ENCODE measurements at places on chromosomes 6 and 20.

DNA sequence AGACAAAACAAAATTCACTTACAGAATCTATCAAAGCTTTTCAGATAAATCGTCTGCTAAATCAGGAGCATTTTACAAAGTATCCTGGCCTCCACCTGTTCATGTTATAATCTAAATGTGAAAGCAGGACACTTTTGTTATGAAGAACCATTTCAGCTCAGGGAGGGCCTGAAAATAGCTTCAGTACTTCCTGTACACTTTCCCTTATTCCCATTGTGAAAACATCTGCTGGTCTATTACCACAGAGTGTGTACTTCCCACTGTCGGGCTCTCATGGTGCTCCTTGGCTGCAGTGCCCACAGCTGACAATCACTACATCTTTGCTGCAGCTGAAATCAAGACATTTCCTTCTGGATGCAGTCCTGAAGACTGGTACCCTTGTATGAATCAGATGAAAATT is 128.1 kb downstream of the OPRM1 start:
- DNase-seq: no peak

- no peak for DNase-seq
These were observed 309.8 kb downstream of the CDC5L start for GRCh38 chr6:44697327-44697726.

DNA sequence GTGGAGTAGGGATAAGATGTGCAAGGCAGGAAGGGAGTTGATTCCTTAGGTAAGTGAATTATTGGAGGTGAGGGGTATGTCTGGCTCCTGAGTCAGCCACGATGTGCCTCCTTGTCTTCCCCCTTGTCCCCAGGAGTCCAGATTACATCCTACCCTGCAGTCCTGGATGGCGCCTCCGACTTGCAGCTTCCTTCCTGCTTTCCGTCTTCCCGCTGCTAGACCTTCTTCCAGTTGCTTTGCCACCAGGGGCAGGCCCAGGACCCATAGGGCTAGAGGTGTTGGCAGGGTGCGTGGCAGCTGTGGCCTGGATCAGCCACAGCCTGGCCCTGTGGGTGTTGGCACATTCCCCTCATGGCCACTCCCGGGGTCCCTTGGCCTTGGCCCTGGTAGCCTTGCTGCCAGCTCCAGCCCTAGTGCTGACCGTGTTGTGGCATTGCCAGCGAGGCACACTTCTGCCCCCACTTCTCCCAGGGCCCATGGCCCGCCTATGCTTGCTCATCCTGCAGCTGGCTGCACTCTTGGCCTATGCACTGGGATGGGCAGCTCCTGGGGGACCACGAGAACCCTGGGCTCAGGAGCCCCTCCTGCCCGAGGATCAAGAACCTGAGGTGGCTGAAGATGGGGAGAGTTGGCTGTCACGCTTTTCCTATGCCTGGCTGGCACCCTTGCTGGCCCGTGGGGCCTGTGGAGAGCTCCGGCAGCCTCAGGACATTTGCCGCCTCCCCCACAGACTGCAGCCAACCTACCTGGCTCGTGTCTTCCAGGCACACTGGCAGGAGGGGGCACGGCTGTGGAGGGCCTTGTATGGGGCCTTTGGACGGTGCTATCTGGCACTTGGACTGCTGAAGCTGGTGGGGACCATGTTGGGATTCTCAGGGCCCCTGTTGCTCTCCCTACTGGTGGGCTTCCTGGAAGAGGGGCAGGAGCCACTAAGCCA is 4.9 kb downstream of the ABCC10 start:
- no peak for DNase-seq

DNA sequence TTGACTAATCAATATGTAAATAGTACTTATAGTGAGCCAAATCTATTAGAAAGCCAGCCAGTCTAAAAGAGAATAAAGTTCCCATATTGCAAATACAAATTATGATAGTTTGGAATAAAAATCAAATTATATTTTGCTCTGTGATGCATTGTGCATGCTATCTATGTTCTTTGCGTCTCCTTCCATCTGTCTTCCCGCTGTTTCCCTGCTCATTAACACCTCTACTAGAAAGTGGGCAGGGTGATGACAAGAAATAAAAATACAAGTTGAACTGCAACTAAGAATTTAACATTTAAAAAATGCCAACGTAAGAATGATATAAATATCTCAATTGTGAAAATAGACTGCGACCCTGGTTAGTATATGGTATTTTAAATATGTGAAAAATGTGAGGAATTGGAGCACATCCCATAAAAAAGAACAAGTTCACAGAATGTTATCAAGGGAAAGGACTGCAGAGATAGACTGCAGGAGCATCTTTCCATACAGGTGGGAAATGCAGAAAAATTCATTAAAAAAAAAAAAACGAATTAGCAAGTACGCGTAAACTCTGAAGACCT is 157.6 kb upstream of the PDE7B start:
- no peak for DNase-seq

- DNase-seq: peak; percentile 53
These were observed 38.1 kb upstream of the PROKR2 start for GRCh38 chr20:5354901-5355300.

DNA sequence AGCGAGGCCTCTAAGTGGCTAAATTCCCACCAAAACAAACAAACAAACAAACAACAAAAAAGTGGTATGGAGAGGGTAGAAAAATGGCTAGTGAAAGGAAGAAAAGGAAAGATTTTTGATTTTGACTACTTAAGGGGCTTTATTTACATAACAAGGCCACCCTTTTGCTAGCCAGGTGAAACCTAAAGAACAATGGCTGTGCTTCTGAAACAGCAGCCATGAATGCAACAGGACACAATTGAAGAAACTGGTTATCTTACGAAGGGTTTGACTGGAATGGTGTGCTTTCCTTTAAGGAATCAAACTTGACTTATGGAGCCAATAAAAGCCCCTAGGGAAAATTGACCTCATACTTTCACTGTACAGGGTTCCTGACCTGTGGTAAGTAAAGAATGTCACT is 68.9 kb downstream of the ERMARD start:
- DNase-seq: no peak

- no peak for DNase-seq
These were observed 9.1 kb downstream of the FILIP1 start for GRCh38 chr6:75484535-75484934.

DNA sequence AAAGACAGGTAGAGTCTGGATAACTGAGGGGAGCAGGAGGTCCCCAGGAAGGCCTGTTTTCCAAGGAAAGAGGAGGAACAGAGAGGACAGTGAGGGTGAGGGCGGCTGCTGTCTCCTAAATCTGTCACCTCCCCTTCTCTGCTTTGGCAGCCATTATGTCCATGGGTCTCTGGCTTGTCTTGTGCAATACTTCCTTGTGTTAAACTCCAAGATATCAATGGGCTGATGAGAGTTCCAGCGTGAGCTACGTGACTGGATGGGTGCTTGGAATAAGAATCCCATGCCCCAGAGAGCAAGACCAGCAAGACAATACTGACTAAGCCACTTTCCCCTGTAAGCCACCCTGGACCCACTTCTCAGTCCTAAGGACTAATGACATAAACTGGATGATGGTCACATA is 26.3 kb upstream of the DNAAF9 start:
- no peak for DNase-seq

- no peak for DNase-seq
These were observed 132.4 kb downstream of the CDH26 start for GRCh38 chr20:60090631-60091030.

GRCh38 chr6:30870546-30870945 is 13.8 kb upstream of the DDR1 start:
- DNase-seq: no peak

- DNase-seq: no peak
These were observed 116.7 kb downstream of the JPH2 start for GRCh38 chr20:44070139-44070900.

GRCh38 chr6:15207923-15208322 is 37.9 kb upstream of the JARID2 start:
- DNase-seq: peak; percentile 7

DNA sequence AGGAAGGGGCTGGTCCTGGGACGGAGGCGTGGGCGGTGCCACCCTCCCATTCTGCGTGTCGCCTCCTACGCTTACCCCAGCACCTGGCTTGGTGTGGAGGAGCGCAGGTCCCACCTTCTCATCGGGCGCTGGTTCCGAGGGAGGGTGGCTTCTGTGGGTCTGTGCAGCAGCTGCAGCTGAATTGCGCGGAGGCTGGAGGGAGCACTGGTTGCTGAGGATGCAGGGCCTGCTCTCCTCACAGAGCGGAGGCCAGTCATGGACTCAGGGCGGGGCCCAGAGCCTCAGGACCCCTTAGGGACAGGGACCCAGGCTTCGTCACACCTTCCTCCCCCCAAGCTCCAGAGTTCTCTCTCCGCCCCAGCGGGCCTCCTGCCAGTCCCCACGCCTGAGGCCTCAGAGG is 127.8 kb upstream of the MAP3K4 start:
- DNase-seq: no peak

- DNase-seq: no peak
These were observed 5.0 kb downstream of the FAM209B start for GRCh38 chr20:56537997-56538396.

GRCh38 chr20:46558511-46558959 is 8.1 kb upstream of the OCSTAMP start:
- DNase-seq: peak; percentile 94

DNA sequence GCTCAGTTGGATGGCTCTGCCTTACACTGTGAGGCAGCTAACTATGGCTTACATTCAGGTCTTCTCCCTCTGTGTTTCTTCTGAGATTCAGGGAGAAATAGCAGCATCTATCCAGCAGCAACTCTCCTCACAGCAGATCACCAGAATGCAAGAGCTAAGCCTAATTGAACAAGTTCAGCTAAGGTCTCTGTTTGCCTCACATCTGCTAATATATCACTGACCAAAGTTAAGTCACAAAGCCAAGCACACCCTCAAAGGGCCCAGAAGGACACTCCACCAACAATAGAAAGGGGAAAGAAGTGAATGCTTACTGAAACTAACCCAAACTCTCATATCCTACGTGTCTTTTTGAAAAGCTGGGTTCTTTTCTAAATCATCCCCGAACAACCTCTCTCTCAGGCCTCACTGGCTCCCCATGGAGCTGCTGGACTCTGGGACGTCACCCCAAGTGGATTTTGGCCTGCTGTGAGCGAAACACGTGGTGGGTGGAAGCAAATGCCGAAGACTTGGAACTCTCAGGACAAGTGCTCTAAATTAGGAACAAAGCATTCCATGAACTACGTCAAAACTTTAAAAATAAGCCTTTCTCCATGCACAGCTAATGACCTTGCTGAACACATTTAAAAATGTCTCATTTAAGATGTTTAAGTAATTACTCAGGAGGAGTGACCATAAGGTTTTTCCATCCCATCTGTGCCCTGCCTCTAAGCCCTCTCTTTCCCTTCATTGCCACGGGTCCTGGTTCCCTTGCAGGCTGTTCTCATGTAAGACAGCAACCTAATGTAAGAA is 167.5 kb upstream of the PLCB4 start:
- DNase-seq: no peak

DNA sequence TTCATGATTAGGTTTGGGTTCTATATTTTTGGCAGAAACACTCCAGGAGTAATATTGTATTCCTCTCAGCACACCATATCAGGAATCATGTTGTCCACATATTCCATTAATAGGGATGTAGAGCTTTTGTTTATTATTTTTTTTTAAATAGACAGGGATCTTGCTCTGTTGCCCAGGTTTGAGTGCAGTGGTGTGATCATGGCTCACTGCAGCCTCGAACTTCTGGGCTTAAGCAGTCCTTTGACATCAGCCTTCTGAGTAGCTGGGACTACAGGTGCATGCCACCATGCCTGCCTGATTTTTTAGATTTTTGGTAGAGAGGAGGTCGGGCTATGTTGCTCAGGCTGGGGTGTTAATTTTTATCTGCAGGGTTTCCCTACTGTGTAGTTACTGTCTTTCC is 12.0 kb downstream of the SCAF8 start:
- no peak for DNase-seq

DNA sequence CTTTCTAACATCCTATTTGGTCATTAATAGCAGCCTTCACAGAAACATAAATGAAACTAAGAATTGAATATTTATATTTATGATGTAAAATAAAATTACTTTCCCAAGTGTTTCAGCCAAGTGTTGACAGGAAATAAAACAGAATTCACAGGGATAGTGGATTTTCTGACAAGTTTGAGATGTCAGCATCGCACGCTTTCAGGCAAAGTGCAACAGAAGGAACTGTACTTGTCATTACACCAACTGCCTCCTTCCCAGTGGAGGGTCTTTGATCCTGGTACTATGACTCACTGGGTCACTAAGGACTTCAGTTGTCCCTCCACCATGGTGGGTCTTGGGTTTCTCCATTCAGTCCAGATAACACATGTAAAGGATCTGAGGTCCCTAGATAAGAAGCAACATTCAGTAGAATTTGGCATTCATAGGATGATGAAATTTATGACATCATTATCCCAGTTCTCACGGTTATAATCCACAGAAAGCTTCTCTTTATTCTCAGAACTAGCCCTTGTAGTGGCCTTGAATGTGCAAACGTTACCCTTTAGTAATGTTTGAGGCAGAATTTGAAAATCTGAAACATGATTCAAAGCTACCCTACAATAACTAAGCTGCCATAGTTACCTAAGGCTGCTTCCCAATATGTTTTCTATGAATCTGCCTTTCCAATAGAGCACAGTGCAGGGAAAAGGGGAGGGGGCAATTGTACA is 3.8 kb upstream of the TNFAIP3 start:
- peak; percentile 66 for DNase-seq

DNA sequence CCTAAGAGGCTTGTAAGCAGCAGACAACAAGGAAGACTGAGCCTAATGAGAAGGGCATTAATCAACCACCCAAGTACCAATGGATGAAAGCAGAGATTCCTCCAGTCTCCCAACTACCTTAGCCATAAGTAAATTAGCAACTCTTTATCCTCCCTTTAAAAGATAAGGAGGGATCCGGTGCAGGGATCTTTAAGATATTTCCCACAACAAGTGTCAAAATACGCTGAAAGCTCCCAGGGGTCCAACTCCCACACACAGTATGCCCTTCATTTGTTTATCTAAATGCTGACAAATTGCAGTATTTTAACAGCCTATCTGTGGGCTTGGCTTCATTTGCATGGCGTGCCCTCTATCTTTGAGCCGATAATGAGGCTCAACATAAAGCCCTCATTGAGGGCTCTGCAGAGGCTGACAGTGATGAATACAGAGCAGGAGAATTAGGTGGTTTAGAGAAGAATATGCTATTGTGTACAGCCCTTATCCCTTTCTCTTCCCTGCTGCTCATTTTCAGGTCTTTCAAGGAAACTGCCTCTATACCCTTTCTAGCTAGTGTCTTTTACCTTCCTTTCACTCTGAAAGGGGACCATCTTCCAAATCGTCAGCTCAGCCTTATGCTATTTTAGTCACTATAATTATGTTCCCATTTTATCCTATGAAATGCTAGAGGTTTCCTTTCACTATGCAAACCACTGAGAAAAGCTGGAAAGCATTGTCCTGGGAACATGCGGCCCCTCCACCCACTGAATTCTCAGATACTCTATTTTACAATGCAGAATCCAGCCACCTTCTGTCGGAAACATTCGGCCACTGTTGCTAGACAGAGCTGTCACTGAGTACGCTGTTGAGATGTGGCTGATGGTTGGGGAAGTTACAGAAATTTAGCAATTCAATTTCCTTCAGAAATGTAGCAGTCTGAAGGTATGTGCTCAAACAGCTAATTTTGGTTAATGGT is 575.2 kb upstream of the JAG1 start:
- DNase-seq: no peak

- no peak for DNase-seq
These were observed 652 bp downstream of the BMP6 start for GRCh38 chr6:7726416-7727085.
